ENCODE measurements at places on chromosomes 7 and 10. TPM values are rescaled to one million over a fixed set of nuclear protein-coding genes. Genes with fewer than 3 reads are reported as not detected.
A peak's percentile ranks its signal among the peaks of the same experiment; 100 is the strongest.

Gene ADAM8
- polyA plus RNA-seq: 2.0 TPM

Gene CDK13
- polyA plus RNA-seq: 52.1 TPM

Gene VIPR2
- 0.18 TPM for polyA plus RNA-seq

Gene CABCOCO1
- polyA plus RNA-seq: 2.0 TPM

DNA sequence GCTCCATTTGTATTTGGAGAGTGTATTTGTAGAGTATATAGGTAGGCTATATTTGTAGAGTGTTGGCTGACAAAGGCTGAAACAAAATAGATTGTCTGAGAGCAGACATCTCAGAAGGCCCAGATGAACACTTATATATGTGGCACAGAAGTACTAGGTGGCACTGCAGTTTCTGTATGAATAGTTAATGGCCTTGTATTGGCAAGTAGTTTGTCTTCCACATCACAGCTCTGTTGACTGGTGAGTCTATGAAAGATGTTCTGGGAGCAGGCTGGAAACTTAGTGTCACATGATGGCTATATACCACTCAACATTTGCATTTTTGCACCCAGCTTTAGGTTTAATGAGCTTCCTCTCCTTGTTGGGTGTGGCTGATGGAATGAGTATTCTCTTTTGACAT lies 51.9 kb downstream of the CCNY start:
- no peak for DNase-seq

DNA sequence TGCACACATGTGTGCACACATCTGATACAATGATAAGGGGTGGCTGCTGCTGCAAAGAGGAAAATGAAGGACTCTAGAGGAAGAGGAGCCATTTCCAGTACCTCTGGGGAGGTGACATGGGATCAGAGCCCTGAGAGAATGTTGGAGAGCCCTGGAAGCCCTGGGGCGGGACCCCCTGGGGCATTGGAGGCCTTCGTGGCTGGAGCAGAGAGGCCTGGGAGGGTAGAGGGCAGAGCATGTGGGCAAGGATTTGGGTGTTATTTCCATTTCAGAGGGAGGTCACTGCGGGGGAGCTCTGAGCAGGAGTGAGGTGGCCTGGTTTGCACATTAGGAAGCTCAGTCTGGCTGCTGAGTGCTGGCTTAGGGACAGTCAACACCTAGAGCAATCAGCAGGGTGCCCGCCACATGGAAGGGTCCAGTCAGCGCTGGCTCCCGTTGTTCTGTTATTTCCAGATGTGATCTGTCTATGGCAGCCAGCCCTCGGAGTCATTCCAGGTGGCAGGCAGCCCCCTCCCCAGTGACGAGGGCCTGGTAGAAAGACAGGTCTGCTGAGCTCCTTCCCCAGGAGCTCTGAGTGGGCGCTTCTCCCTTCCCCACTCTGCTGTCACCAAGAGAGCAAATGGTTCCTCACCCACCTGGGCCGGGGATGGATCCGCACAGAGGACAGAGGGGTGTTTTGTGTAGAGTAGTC lies 24.1 kb upstream of the BTBD16 start:
- no peak for DNase-seq

- DNase-seq: no peak
These were observed 48.6 kb upstream of the PPIF start for GRCh38 chr10:79298403-79299244.

DNA sequence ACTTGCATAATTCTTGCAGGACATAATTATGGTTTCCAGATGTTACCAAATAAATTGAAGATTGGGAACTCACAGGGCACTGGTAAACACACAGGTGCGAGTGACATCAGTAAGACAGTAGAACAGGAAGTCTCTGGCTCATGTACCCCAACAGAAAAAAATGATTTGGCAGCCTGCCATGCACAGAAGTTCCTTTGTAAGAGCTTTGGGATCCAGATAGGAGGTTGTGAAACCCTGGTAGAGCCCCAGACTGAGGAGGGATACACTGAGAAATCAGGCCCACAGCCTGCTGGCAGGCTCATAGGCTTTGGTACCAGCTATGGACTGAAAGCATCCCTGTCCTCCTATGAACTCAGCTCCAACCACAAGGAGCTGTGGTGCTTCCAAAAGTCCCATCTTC lies 118.0 kb downstream of the COBL start:
- no peak for DNase-seq

DNA sequence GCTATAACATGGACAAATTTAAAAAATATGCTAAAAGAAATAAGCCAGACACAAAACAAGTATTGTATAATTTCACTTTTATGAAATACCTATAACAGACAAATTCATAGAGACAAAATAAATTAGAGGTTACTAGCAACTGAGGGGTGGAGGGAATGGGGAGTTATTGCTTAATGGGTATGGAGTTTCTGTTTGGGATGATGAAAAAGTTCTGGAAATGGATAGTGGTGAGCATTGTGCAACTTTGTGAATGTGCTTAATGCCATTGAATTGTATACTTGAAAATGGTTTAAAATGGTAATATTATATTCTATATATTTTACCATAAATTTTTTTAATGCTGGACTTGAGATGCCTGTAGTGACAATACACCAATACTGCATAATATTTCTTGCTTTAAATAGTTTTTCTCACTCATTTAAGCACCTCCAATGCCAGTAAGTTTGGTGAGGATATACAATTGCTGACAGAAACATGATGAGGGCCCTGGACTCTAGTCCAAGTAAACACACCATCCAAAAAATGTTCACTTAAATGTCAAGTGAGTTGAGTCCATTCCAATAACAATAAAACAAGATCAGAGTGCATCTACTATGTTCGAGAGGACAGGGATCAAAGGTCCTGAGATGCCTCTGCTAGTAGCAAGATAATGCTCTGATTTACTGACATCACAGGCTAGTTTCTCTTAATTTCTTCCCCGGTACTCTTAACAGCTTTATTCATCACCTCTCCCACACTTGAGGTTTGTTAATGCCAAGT lies 71.9 kb downstream of the NT5C2 start:
- no peak for DNase-seq

DNA sequence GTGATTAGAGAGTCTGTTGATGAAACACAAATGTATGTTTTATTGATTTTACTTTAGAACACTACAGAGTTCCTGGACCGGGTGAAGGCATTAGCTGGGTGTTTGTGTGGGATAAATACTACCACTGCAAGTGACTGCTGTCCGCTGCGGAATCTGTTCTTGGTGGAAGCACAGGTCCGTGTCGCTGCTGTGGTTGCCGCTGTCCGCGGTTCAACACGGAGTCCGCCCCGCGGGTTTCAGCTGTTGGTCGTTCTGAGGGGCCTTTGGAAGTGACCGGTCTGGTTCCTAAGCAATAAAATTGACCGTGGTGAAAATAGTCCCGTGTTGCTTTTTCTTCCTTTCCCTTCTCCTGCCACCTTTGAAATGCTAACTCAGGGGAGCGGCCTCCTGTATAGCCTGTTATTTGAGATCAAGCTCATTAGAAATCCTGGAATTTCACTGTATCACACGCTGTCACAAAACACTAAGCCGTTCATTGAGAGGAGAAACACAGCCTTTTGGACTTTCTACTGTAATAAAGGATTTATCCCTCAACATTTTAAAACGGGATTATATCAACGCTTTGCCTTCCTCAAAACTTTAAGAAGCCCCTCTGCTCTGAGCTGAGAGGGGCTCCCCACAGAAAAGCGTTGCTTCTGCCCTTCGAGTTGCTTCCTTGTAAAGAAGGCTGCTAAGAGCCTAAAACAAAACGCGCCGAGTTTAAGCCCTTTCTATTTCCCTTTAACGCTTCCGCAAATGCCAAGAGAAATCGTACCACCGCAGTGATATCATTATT lies 2.6 kb downstream of the NKX6-2 start:
- no peak for DNase-seq

GRCh38 chr10:128865436-128866195 lies 601.4 kb upstream of the MGMT start:
- no peak for DNase-seq

GRCh38 chr10:30834153-30834552 lies 197.5 kb downstream of the ZNF438 start:
- DNase-seq: no peak

DNA sequence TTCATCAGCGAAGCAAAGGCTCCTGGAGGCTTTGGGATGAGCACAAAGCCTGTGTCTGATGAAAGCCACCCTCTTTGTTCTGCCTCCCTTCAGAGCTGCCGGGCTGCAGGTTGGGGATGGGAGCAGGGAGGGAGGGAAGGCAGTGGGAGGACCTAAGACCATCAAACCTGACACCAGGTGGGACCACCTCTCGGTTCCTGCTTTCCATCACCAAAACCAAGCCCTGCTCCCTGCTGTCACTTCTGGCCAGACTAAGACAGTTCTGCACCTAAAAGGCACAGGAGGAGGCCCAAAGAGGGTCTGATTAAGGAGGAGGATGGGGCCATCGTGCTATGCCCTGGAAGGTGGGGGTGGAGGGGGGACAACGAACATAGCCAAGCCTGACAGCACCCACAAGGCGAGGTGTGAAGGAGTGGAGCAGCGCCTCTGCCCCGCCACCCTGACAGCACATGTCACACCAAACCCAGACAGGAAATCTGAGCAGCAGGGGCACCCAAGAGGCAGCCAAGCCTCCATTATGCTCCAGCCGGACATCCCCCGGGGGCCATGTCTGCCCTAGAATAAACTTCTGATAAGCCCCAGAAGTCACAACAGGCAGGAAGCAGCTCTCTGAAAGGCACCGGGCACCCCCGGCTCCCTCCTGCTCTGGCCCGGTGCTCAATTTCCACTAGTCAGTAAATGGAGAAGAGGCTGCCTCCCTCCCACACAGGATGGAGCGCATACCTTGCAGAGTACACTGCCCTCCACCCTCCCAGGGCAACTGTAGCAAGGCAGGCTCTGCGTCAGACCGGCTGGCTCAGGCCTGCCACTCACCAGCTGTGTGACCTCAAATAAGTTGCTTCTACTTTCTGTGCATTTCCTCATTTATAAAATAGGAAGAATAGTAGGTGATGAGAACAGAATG lies 48.9 kb downstream of the DLG5 start:
- no peak for DNase-seq

GRCh38 chr7:2864999-2865670 lies 21.0 kb upstream of the GNA12 start:
- peak; percentile 51 for DNase-seq
